IMR-90 (cell line): ENCODE measurements at places on chromosomes 6 and 20.

- DNase-seq = peak; percentile 60
Measured at GRCh38 chr6:54267798-54268197, 40.4 kb upstream of the TINAG start.

GRCh38 chr6:44933108-44933507 lies 395.0 kb upstream of the RUNX2 start:
- DNase-seq = no peak

DNA sequence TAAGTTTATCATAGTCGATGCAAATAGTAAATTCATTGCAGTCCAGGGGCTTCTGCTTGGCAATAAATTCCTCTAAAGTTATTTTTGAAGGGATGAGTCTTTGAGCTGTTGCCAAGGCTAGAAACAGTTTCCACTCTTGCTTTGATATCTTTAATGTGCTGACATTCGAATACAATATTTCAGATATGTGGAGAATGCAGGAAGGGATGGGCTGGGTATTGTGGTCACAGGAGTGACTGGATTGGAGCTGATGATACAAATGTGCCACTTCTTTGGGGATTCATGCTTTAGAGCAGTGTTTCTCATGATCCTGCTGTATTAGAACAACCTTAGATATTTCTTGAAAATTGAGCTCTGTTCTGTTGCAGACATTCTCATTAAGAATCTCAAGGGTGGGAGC lies 139.0 kb downstream of the PRDM13 start:
- DNase-seq = no peak

- peak; percentile 64 for DNase-seq
Measured at GRCh38 chr6:45718871-45719270, 296.8 kb downstream of the CLIC5 start.

GRCh38 chr20:60007464-60007863 lies 49.2 kb downstream of the CDH26 start:
- no peak for DNase-seq
